Fibroblast of lung (primary cell): ENCODE measurements at places on chromosomes 3 and 15. TPM values are rescaled to one million over a fixed set of nuclear protein-coding genes. Genes with fewer than 3 reads are reported as not detected.

The NRG4 gene
- polyA plus RNA-seq, result 0.01 TPM in 1 of 2 replicates, not detected in the other

DNA sequence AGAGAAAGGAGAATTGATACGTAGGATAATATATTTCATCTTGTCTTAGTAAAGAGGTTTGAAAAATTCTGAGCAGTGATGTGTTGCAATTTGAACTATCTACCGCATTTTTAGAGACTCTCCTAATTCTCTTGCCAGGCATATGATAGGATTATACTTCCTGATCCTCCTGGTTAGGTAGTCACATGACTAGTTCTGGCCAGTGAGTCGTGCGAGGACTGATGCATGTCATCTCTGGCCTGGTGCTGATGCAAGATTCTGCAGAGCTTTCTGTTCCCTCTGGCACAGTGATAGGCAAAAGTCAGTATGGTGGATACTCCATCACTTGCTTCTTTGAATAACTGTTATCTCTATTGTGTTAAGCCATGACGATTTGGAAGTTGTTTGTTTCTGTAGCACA lies 277.6 kb upstream of the NAALADL2 start:
- DNase-seq, result no peak

The PCOLCE2 gene
- 4.8 and 16.1 TPM in 2 replicates for polyA plus RNA-seq

- DNase-seq, result peak; percentile 50
These were observed 16.6 kb upstream of the SEMA3F start for GRCh38 chr3:50138266-50139200.

- peak; percentile 78 for DNase-seq
These were observed 166.1 kb downstream of the SSR3 start for GRCh38 chr3:156388497-156389448.

DNA sequence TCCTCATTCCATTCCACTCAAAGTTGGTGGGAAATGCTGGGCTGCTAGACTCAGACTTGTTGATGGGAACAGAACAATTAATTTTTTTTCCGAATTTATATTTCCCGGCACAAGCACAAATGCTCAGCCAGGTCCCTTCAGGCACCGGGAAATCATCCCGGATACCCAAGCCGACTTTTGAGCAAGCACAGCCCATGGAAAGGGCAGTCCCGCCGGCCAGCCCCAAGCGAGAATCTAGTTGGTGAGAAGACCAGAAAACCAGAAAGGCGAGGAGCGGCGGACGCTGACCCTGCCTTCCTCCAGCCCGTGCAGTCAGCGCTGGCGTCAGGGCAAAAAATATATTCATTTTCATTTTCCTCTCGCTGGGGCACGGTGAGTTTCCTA lies 763 bp upstream of the ZIC4 start:
- no peak for DNase-seq

The CLDN1 gene
- polyA plus RNA-seq, result 3.0 TPM in 2 replicates

- DNase-seq, result peak; percentile 73
These were observed 5.0 kb downstream of the C2CD4A start for GRCh38 chr15:62071711-62072308.

DNA sequence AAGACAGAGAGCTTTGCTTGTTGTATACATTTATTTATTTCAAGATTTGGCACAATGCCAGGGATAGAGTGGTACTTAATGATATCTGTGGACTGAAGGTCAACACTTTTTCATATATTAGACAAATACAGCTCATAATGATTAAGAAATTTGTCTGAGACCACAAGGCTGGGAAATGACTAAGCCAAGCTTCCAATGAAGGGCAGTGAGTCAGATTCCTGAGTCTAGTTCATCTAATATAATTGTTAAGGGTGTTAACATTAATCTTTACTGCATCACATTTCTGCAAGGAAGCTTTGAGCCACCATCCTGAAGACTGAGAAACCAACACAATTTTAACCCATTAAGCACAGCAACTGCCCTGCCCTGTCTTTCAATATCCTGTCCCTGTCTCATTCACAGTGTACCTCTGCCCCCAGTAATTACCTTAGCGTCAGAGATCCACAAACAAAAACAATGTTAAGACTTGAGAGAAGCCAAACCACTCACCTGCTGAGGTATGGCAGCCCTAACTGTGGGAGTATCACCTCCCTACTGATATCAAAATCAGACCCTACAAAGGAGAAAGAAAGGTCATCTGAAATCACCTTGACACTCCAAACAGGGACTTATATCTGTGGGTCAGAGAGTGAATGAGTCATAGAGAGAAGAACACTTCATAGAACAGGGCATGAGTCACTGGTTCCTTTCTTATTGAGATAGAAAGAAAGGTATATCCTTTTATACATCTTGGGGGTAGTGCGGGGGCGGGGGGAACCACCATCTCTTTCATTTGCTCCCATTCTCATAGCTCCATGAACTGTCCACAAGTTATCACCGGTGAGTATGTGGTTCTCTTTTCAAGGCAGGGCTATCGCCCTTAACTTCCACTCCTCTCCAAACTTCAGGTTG lies 74.7 kb downstream of the MAGI1 start:
- DNase-seq, result peak; percentile 96

The TMF1 gene
- polyA plus RNA-seq, result 18.0 and 27.5 TPM in 2 replicates

The PLSCR5 gene
- polyA plus RNA-seq, result not detected in 2 replicates

- no peak for DNase-seq
These were observed 170.3 kb downstream of the CD47 start for GRCh38 chr3:107920538-107920937.

DNA sequence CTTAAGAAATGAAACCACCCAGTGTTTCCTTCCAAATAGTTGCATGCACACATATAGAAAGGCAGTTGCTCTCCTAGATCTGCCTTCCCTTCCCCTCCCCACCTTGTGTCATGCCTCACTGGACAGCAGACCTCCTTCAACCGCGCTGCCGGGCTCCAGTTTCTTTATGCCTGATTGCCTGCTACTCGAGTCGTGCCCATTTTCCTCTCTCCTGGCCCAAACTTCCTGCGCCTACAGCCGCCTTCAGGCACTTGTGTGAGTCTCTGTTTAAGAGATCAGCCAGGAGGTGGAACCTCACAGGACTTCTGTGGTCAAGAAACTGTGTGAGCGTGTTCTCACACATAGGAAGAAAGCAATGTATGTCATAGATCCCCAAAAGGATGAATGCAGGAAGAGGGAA lies 8.8 kb upstream of the FAM107A start:
- no peak for DNase-seq

The DNAH12 gene
- polyA plus RNA-seq, result 0.06 and 0.12 TPM in 2 replicates

The PRR20G gene
- polyA plus RNA-seq, result not detected in 2 replicates

DNA sequence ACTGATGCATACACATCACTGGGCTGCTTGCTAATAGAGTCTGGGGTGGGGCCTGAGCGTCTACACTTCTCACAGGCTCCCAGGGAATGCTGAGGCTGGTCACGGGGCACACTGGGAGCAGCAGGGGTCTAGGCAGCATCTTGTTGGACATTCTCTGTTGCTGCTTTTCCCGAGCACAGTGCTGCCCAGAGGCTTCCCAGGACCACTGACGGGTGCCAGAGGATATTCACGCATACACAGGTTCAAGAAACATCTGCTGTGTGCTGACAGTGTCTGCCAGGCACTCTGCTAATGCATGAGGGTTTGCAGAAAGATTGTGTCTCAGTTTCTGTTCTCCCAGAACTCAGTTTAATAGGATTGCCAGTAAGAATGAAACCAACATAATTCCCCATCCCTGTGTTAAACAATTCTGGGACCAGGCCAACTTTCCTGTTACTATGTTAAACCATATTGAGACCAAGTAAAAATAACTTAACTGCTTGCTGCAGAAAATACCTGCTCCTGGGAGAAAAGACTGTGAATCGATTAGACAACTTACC lies 23.9 kb upstream of the BCL2L10 start:
- no peak for DNase-seq

GRCh38 chr15:95584088-95584487 lies 746.4 kb upstream of the NR2F2 start:
- no peak for DNase-seq

DNA sequence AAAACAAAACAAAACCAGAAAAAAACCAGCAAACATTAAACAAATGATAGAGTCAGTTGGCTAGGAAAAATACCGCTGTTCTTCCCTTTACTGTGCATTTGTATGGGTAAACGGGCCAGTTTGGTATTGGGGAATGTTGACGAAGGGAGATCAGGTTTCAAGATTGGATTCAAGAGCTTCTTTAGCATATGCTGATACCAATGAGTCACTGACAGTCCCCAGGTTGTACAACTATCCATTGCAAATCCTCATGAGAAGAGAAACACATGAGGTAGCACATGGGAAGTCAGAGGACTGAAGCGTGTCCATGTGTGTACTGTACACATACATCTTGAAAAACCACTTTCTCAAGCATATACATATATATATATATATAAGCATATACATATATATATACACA lies 25.6 kb downstream of the TIGIT start:
- peak; percentile 73 for DNase-seq

DNA sequence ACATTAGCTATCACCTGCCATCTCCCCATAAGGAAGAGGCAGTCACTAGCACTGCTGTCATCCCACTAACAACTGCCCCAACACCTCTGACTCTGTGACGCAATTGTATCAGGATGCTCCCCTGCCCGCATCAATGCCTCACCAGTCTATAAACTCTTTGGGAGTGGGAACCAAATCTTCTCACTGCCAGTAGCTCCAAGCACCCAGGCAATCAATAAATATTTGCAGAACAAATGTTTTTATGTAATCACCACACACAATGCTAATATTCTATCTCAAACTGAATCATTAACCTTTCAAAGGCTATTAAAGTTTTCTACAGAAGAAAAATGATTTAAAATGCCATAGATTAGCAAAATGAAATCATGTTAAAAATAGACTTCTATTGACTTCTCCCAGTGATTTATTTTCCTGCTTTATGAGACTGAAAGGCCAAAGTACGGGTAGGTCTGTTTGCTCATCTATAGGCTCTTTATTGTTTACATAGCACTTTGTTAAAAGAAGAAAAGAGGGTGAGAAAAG lies 131.3 kb downstream of the PLD1 start:
- DNase-seq, result no peak

- DNase-seq, result peak; percentile 93
These were observed 75.7 kb upstream of the PRR23C start for GRCh38 chr3:139120086-139121056.

The RASL12 gene
- polyA plus RNA-seq, result 9.1 and 16.9 TPM in 2 replicates

The CHRM5 gene
- 0.01 and 0.03 TPM in 2 replicates for polyA plus RNA-seq

- peak; percentile 16 for DNase-seq
These were observed 42.1 kb upstream of the TASOR start for GRCh38 chr3:56725175-56725574.

GRCh38 chr3:23376516-23377248 lies 173.6 kb downstream of the UBE2E2 start:
- DNase-seq, result no peak

The ZDHHC19 gene
- not detected in 2 replicates for polyA plus RNA-seq

The C2CD4A gene
- not detected in 2 replicates for polyA plus RNA-seq

GRCh38 chr3:105385819-105386508 lies 19.3 kb downstream of the ALCAM start:
- DNase-seq, result no peak

The GMPS gene
- 93.3 and 99.9 TPM in 2 replicates for polyA plus RNA-seq

DNA sequence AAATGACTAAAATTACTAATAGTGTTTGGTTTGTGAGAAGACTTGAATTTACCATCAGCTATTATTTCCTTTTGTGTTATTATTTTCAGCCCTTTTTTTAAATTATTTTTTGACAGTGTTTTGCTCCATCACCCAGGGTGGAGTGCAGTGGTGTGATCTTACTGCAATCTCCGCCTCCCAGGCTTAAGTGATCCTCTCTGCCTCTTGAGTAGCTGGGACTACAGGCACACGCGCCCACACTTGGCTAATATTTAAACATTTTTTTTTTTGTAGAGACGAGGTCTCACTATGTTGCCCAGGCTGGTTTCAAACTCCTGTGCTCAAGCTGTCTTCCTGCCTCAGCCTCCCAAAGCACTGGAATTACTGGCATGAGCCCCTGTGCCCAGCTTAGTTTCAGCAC lies 31.7 kb upstream of the UTS2B start:
- DNase-seq, result no peak

DNA sequence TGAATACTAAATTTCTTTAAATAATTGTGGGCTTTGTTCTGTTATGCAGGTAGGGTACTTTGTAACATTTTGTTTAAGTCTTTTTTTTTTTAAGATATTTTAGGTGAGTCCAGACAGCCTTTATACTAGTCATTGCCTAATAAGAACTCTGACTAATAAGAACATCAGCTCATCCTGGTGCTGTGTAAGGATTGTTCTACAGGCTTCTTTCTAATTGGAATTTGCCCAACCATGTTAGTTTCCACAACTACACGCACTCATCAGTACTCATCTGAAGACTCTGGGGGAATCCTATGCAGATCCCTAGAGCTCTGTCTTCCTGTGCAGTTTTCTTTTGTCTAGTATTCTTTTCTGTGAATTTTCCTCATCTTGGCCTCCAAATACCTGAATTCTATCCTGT lies 741.8 kb downstream of the IGSF11 start:
- DNase-seq, result no peak

GRCh38 chr3:124630960-124631359 lies 99.3 kb upstream of the UMPS start:
- no peak for DNase-seq

GRCh38 chr15:60116456-60117089 lies 112.5 kb downstream of the FOXB1 start:
- DNase-seq, result no peak

DNA sequence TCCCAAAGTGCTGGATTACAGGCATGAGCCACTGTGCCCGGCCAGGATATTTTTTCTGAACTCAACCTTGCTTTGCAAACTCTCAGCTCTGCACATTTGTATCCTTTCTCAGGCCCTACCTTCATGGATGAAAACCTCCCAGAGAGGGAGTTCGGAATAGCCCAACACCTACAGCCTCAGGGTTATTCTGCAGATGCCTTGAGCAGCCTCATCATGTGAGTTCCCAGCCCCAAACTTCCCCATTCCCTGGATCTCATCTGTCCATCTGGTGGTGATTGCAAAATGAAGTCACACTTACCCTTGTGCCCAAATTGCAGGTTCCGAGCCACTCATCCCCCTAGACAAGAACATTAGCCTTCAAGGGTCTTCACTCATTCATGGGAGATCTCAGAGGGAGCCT lies 39.9 kb upstream of the KLHL25 start:
- no peak for DNase-seq

GRCh38 chr3:160950542-160950941 lies 154.6 kb downstream of the B3GALNT1 start:
- no peak for DNase-seq

DNA sequence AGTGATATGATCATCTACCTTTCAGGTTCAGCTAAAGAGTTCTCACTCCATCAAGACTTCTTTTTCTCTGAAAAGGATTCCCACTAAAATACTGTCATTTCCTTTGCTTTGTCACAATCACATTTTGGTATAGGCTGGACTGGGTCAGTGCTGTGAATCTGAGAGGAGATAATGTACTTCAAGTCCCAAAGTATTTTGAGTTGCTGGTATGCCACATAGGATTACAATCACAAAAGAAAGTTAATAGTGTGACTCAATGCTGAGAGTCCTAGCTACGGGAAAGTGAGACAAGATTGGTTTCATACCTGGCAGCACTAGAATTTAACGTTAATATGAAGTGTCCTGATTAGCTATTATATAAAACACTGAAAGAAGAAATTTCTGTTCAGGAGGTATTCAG lies 1073.5 kb downstream of the FHIT start:
- no peak for DNase-seq

GRCh38 chr15:45387380-45388007 lies 9.2 kb upstream of the GATM start:
- DNase-seq, result no peak

GRCh38 chr3:17032407-17033034 lies 147.8 kb downstream of the PLCL2 start:
- DNase-seq, result peak; percentile 53

- DNase-seq, result peak; percentile 37
These were observed 2.9 kb upstream of the MKRN2 start for GRCh38 chr3:12553921-12554391.
